ENCODE measurements at places on chromosomes 3 and 15. TPM values are rescaled to one million over a fixed set of nuclear protein-coding genes. Genes with fewer than 3 reads are reported as not detected.

The RAD51 gene
- 12.1 TPM for total RNA-seq

The KLHL40 gene
- total RNA-seq = not detected

The TLR9 gene
- total RNA-seq = not detected

The BRK1 gene
- 34.2 TPM for total RNA-seq

The LTF gene
- total RNA-seq = not detected

The CCR2 gene
- total RNA-seq = not detected

The OR4M2 gene
- total RNA-seq = not detected

The KIF9 gene
- 11.0 TPM for total RNA-seq

The CNTN3 gene
- total RNA-seq = 0.74 TPM

The CLDN1 gene
- 0.18 TPM for total RNA-seq

The CCR9 gene
- not detected for total RNA-seq

The SLC2A2 gene
- total RNA-seq = not detected

The P4HTM gene
- 49.1 TPM for total RNA-seq

The PRR23B gene
- not detected for total RNA-seq

The HIGD2B gene
- not detected for total RNA-seq

The CHL1 gene
- 0.63 TPM for total RNA-seq

The EPHB3 gene
- 4.7 TPM for total RNA-seq

The COL6A5 gene
- not detected for total RNA-seq

The LMAN1L gene
- total RNA-seq = not detected

The DNAH12 gene
- 0.09 TPM for total RNA-seq

The FBXL22 gene
- 0.54 TPM for total RNA-seq

The PRTG gene
- total RNA-seq = 0.45 TPM

The BCL2A1 gene
- not detected for total RNA-seq

All from fibroblast of the aortic adventitia (primary cell).